ENCODE measurements at places on chromosomes 1 and 21.

DNA sequence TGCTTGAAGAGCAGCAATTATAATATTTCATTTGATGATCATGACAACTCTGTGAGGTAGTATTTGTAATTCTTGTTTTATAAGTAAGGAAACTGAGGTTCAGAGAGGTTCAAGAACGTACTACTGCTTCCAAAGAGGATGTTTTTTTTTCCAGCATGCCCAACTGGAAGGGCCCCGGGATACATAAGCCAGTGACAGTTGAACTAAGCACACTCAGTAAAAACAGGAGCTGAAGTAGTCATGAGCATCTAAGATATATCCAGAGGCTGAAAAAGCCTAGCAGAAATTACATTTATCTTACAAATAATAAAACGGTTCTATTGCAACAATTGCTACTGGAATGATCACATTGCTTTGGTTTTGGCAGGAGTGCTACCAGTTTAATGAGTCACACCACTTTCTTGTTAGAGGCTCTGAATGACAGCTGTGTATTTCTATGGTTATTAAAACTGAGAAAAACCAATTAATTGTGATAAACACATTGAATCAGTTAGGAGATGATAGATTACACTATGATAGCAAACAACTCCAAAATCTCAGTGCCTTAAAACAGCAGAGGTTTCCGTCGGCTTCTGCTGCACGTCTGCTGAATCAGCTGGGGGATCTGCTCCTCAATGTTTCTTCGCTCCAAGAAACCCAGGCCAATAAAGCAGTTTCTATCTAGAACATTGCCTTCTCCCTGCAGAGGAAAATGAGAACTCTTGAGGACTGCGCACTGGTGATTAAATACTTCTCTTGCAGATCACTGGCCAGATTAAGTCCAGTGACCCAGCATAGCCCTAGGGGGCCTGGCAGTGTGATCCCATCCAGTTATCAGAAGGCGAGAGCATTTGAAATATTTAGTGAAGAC lies 522.7 kb downstream of the PLPP3 start:
- no peak for DNase-seq

DNA sequence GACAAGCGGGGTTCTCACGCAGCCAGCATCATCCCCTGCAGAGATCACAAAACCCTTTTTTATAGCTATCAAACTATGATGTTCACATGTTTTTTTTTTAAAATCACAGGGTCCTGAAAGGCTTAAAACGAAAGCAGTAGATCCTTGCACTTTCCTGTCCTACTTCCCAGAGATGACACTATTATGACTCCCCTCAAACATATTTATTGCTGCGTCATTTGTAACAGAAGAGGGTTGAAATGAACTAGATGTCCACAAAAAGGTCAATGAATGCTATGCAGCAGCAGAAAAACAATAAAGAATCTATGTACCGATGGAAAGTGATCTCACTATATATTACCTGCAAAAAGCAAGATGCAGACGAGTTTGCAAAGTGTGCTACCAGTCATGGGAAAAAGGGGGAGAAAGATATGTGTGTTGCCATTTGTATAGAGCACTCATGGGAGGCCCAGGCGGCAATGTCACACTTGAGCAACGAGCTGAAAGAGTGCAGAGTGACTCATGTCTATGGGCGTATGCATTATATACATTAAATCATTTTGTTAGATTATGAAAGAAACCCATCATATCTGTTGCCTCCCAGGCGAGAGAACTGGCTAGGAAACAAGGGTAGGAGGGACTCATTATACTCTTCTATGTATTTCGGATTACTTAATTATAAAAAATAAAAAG lies 68.9 kb upstream of the PARP1 start:
- DNase-seq: no peak

DNA sequence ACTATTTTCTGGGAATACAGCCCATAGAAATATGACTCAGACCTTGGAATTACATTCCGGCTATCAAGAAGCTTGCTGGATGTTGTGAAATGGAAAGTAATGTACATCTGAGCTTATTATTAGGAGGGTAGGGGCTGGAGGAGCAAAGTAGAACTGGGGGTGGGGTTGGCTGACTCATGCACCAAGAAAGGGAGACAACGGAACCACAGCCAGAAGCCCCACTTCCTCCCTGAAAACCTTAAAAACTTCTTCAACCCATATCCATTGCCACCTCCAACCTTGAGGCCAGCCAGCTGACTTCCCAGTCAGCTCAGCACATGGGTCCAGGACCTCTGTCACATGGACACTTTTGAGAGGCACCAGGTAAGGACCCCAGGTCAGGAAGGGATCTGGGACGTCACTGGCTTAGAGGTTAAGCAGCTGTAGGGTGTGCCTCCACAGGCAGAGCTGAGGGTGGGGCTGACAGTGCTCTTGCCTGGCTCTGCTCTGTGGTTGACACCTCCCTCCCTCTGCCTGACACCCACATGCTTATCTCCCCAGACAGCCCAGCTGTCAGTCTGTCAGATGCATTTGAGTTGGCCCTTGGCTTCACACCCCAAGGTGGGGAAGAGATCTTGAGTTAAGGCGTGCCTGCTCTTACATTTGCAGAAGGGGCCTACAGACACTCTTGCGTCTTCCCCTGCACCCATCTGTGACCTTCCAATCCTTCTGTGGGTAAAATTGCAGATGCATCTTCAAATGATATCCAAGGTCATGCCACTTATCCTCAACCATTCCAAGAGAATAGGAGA lies 5.7 kb upstream of the ZNF683 start:
- DNase-seq: peak; percentile 91

DNA sequence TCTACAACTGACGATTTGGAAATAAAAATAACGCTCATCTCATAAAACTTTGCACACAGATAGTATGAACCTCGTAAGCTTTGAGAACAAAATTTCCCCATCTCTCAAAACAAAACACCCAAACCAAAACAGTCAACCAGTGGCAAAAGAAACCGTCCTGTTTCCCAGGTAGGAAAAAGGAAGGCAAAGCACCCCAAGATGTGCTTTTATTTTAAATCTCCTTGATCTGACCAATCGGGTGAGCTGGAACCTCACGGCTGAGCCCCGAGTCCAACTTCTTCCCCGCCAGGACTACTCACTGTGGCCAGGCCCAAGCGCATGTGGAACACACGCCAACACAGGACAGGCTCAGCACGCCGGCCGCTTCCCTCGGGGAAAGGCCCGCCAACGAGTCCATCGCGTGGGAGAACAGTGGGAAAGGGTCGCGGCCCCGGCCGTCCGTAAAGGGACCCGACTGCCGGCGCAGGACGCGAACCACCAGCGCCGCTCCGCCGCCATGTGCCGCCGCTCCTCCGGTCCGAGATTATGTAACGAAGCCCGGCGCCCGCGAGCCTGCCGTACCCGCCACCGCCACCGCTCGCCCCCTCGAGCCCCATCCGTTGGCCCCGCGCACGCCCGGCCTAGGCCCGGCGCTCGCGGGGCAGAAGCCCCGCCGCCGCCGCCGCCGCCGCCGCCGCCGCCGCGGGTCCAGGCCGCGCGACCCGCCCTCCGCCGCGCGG lies 759 bp downstream of the AHCTF1 start:
- DNase-seq: peak; percentile 18

DNA sequence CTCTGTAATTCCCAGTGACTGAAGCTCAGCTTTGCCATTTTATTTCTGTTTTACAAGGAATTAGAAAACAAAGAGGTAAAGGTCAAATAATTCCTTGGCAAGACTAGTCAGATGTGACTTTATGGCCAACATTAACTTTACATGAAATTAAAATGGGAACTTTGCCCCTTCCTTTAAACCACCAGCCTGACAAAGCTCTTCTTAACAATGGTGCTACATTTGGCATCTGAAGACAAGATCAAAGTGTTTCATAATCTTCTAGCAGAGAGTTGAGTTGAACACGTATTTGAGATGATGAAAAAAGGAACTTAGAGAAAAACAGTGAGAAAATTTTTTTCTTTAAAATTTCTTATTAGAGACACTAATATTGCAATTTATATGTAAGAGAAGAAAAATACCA lies 193.8 kb downstream of the AK5 start:
- DNase-seq: no peak

- DNase-seq: no peak
Measured at GRCh38 chr1:57597036-57597435, 173.2 kb upstream of the DAB1 start.

Data from non-pigmented ciliary epithelial cell (primary cell).